ENCODE measurements at places on chromosomes 5 and 9.

DNA sequence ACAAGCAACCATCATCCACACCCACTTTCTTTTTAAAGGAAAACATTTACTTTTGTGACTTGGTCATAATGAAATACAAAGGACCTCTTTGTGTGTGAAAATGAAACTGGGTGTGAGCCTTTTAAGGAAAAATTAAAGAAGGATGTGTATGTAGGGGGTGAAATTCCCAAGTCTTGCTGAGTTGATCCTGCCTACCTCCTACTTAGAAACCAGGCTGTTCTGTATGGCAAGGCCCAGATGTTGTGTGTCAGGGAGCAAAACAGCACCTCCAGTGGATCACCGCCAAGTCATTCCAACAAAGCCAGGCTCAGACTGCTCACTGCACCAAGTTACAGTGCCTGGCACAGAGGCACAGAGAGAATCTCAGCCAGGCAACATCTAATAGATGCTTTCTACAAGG lies 198.5 kb upstream of the FBN2 start:
- no peak for DNase-seq

GRCh38 chr5:157447201-157447637 lies 12.8 kb upstream of the NIPAL4 start:
- no peak for DNase-seq

DNA sequence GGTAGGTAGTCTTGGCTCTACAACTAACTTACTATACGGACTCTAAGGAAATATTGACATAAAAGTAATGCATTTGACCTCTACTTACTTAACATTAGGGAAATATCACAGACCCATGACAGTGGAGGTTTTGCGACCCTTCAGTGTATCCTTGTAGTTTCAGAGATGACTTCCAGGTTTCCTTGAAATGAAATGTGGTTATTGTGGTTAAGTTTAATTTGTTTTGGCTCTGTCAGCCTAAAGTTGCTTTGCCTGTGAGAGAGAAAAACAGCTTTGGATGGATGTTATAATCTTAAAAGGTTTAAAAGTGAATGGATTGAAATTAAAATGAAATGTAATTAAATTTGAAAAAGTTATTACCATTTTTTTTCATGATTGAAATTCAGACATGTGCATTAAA lies 42.9 kb downstream of the LRRTM2 start:
- no peak for DNase-seq

DNA sequence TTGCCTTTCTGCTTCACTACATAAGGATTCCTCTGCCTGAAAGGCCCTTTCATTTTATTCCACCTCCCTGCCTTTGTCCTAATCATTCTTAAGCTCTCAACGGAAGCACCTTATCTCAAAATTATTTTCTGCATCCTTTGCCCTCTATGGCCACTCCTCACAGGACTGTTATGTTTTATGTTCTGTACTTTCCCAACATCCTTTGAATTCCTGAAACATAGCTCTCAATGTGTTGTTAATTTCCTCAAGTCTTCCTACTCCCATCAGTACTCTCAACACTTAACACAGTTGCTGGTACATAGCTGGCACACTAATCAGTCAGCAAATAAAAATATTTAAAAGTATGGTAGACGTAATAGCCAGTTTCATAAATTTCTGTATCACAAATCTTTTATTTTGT lies 193.0 kb downstream of the RFX3 start:
- DNase-seq, result no peak

- no peak for DNase-seq
Measured at GRCh38 chr9:70106571-70106970, 62.9 kb downstream of the MAMDC2 start.

DNA sequence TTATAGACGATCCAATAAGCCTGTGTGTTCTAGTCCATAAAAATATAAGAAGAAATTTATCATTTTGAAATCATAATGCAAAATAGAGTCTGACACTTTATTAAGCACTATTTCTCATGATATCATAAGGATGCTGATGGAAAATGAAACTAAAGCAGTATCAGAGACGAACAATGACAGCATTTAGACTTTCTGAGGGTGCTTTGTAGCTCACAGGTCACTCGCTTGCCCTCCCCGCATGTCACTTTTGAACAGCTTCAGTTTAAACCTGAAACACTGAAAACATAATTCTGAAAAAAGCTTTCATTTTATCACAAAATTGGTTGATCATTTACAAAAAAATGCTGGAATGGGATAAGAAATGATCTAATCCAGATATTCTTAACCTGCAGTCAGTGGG lies 247.1 kb downstream of the EBF1 start:
- no peak for DNase-seq

DNA sequence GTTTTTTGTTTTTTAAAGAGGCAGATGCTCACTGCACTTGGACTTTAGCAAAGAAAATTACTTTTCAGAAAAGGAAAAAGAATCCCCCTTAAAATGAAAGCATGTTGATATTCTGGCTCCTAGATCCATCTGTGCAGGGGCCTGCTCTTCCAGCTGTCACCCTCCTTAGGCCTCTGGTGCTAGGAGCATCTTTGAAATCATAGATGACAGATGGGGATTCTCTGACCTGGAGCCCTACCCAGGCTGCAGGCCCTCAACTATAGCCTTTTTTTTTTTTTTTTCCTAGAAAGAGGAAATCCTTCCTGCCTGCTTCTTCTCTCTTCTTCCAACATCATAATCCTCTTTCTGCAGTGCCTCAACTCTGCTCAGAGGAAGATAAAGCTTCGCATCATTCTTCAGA lies 16.3 kb upstream of the DCP2 start:
- no peak for DNase-seq

GRCh38 chr9:114386886-114387679 lies 699 bp downstream of the AKNA start:
- DNase-seq, result no peak

DNA sequence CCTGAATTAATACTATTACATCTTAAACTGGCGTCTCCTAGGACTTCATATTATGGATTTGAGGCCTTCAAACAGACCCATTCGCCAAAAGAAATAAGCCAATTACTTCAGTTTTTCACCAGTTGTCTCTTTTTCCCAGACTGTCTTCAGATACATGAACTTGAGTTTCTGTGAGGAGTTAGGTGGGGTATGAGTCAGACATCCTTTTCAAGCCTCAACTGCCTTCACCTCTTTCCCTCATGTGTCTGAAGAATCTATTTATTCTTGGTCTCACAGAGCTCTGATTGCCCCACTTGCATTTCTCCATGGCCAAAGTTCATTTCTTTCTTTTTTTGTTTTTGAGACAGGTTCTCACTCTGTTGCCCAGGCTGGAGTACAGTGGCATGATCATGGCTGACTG lies 12.5 kb downstream of the WNT8A start:
- no peak for DNase-seq

- no peak for DNase-seq
Measured at GRCh38 chr5:172972552-172972951, 11.0 kb upstream of the ATP6V0E1 start.

DNA sequence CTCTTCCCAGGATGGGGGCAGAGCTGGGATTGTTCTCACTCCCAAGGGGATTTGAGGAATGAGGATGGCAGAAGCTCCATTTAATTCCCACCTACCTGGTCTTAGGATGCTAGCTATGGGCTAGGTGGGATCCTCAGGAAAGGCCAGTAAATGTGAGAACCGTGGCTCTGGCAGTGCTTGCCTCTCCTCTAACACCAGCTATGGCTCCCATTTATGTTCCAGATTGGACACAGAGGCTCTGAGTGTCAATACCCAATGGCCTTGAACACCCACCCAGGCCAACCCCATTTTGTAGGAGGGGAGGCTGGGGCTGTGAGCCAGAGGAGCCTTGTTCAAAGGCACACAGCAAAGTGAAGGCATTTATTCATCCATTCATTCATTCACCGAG lies 10.2 kb upstream of the DAB2IP start:
- no peak for DNase-seq

DNA sequence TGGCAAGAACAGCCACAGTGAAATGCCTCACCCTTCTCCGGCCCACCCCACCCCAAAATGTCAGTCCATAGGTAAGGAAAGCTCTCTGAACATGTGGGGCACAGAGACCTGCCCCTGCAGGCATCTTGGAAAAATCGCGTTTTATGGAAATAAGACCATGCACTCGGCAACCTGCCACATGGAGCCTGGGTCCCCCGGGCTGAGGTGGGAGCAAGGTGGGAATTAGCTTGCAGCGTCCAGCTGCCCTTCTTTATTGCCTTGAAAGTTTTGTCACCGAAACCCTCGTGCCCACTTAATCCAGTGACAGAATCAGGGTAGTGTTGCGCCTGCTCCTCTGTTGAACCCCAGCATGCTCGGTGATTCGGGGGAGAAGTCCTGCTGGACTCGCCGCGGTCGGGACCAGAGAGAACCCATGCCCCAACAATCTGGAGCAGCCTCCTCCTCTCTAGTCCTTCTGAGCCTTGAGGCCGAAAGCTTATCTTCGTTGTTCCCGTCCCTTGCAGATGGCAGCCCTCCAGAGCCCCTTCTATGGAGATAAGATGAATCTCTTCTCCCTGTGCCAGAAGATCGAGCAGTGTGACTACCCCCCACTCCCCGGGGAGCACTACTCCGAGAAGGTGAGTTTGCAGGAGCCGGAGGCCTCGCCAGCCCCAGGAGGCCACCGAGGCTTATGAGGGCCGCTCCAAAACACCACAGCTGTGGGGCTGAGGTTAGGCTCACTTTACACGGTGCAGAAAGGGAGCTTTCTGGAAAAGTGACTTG lies 67.9 kb downstream of the PSMB7 start:
- DNase-seq, result no peak

DNA sequence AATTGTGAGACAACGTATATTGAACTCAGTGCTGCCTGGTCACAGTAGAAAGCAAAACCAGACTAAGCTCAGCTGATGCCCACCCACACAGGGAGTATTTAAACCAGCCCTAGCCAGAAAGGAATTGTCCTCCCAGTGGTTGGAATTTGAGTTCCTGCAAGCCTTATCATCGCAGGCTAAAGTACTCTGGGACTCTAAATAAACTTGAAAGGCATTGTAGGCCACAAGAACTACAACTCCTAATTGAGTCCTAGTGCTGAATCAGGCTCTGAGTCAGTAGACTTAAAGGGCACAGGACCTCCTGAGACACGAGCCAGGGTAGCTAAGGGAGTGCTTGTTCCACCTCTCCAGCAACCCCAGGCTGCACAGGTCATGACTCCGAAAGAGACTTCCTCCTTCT lies 171.4 kb downstream of the MCTP1 start:
- no peak for DNase-seq

DNA sequence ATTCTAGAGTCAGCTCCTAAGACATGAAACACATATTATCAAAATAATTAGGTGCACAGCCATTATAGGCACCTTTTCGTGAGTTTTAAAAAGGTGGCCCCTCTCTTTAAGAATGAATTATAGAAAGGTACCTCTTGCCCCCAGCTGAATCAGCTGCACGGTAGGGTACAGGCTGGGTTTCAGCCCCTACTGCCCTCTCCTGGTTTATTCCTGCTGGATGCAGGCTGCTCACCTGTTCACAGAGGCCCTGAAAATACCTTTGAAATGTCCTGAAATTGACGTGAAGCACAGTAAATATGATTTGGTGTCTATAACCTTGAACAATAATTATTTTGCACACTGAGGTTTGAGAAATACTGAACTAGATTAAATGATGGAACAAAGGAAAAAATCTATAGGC lies 504.8 kb upstream of the SGCD start:
- DNase-seq, result no peak

DNA sequence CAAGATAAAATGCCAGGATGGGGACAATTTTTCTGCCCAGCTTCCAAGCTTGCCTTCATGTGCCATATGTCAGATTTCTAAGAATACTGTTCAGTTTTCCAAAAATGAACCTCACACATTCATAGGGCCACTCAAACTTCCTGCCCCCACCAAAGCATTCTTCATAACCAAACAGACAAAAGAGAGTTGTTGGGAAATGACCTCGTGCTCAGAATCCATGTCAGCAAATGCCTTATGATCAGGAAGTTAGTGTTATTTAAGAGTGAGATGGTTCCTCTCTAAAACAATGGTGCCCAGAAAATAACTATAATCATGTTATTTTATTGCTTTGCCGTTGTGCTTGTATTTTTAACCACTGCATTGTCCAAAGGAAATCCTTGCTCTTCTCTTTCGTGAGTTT lies 208.2 kb downstream of the ZNF608 start:
- DNase-seq, result no peak

- no peak for DNase-seq
Measured at GRCh38 chr5:107668154-107669095, 2.3 kb downstream of the EFNA5 start.

- no peak for DNase-seq
Measured at GRCh38 chr5:138458384-138458783, 6.9 kb upstream of the EGR1 start.

DNA sequence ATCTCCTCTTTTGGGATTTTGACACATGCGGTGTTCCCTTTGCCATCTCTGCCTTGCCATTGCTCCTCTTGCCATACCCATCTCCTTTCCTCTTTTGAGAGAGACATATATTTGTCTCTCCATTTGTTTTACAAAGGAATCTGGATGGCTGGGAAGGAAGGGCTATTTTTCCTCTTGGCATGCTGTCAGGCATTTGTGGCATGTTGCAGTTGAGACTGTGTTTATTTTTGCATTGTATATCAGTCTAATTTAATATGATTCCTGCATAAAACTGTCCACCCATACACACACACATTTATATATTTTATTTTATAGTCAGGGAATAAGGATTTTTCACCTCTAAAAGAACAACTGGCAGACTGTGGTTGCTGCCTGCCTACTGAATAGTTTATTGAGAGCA lies 1105.8 kb upstream of the SEMA6A start:
- no peak for DNase-seq

- no peak for DNase-seq
Measured at GRCh38 chr5:96712100-96712746, 50.0 kb downstream of the CAST start.

- no peak for DNase-seq
Measured at GRCh38 chr9:113898151-113898550, 22.0 kb downstream of the ZNF618 start.

- DNase-seq, result no peak
Measured at GRCh38 chr5:168291964-168292785, 730 bp downstream of the WWC1 start.

DNA sequence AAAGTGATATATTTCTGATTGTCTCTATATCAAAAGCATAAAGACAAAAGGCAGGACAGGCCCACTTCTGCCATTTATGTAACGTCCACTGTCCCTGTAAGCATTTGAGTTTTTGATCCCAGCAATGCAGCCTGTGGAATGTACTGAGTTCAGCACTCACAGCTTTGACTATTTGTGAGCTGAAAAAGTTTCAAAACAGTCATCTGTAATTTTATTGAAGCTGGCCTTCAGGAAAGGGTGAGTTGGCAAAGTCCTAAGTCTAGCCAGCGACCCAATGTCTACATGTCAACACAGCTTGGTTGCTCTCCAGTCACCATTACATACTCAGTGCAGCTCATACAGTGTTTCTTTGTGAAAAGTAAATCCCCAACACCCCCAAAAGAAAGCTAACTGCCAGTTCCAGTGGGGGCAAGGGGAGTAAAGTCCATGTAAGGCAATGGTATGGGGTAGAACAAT lies 9.7 kb downstream of the LIFR start:
- DNase-seq, result no peak

GRCh38 chr9:137631345-137632229 lies 12.8 kb downstream of the EHMT1 start:
- no peak for DNase-seq

DNA sequence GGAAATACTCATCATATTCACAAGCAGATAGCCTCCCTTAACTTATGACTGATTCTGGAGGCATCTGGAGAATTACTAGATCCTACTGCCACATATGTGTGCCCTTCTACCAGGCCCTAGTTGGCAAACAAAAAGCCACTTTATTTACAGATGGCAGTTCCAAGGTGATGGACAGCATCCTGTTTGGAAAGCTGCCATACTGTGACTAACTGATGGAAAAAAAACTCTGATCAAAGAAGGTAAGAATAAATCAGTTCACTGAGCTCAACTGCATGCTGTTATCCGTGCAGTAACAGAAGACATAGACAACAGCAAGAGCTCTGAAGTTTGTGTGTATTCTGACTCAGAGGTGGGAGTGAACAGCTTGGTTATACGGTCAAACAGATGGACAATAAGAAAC lies 279.8 kb upstream of the POU5F2 start:
- DNase-seq, result no peak
